ENCODE measurements at places on chromosomes 12 and 14. TPM values are rescaled to one million over a fixed set of nuclear protein-coding genes. Genes with fewer than 3 reads are reported as not detected.

GRCh38 chr14:68968051-68968450 is 11.1 kb downstream of the ACTN1 start:
- DNase-seq = peak; percentile 34

DNA sequence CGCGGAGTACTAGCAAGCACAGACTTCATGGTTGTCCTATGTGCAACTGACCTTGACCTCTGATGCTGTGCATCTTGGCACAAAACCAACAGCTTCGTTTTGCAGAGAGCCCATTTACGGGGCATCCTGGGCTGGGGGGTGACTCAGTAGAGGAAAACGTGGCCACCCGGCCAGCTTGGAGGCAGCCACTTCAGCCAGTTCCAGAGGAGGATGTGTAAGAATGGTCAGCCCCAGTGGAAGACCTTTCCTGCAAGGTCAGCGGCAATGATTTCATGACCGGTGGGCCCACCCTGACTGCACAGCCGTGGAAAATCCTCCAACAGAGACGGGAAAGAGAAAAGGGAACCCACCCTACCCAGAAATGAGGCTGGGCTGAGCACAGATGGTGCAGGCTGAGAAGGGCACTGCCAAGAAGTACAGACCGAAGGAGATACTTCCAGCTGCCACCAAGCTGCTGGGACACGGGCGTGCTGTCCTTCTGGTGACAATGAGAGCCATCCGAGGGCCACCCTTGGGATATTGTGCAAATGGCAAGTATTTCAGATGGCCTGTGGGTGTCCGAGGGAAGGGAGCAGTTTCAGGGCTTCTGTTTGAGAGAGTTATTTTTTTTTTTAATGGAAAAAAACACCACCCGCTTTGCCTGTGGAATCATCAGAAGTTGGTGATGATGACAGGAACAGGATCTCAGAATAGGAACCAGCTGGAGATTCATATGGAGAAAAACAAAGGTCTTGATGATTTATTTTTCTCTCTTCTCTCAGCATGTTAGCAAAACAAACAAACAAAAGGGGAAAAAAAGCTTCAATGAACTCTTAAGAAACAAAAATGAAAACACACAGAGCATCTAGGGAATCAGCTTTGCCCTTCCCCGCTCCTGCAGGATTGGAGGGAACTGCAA is 120.2 kb upstream of the RFLNA start:
- DNase-seq = no peak

The RILPL2 gene
- total RNA-seq = 9.0 TPM

The TSPAN19 gene
- not detected for total RNA-seq

The GLT8D2 gene
- not detected for total RNA-seq

The KRT79 gene
- not detected for total RNA-seq
